ENCODE measurements at places on chromosomes 6 and 20.

DNA sequence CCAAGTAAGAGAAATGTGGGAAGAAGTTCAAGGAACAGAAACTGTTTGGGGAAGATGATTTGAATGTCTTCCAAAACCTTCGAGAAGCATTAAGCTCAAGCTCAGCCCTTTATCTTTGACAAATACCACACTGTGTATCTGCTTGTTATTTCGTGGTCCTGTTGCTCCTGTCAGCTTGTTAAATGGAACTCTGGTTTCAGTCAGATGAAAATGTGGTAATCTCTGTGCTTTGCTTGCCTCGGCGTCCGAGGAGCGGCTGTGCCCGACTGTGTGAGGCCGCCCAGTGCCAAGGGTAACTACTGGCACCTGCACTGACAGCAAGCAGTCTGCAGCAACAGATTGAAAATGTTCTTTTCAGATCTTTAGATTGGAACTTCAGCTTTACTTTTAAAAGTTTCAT, 577.9 kb upstream of the FLRT3 start:
- DNase-seq: no peak

DNA sequence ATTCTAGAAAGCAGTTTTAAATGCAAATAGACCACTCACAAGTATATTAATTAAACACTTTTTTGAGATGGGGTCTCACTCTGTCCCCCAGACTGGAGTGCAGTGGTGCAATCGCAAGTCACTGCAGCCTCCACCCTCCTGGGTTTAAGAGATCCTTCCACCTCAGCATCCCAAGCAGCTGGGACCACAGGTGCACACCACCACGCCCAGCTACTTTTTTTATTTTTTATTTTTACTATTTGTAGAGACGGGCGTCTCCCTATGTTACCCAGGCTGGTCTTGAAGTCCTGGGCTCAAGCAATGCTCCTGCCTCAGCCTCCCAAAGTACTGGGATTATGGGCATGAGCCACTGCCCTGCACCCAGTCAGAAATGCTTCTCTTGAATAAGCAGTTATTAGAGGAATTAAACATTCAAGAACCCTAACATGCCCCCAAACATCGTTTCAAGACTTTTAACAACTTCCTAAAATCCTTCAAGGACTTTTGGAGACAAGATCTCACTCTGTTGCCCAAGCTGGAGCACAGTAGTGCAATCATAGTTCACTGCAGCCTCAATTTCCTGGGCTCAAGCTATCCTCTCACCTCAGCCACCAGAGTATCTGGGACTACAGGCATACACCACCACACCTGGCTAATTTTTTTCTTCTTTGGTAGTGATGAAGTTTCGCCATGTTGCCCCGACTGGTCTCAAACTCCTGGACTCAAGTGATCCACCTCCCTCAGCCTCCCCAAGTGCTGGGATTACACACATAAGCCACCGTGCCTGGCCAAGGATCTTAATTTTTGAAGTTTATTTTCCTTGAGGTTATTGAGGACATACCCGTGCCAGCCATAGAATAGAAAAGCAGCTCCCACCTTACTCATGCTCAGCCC, 3.2 kb downstream of the MCCD1 start:
- no peak for DNase-seq

- no peak for DNase-seq
Observed at GRCh38 chr20:60900618-60901017, 351.4 kb upstream of the CDH4 start.

GRCh38 chr20:23087587-23088251, 1.6 kb upstream of the CD93 start:
- no peak for DNase-seq

DNA sequence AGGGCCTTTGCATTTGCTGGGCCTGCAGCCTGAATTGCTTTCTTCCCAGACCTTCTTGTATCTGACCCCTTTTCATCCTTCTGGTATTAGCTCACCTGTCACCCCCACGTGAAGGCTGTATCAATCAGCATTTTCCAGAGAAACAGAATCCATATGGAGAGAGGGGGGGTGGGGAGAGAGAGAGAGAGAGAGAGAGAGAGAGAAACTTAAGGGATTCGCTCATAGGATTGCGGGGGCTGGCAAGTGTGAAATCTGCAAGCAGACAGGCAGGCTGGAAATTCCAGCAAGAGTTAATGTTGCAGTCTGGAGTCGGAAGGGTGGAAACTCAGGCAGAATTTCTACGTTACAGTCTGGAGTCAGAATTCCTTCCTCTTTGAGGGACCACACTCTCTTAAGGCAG, 410.7 kb upstream of the SULF2 start:
- no peak for DNase-seq

- no peak for DNase-seq
Observed at GRCh38 chr6:116351101-116351500, 19.6 kb upstream of the DSE start.

GRCh38 chr6:83518816-83519480, 6.6 kb downstream of the PRSS35 start:
- DNase-seq: no peak

DNA sequence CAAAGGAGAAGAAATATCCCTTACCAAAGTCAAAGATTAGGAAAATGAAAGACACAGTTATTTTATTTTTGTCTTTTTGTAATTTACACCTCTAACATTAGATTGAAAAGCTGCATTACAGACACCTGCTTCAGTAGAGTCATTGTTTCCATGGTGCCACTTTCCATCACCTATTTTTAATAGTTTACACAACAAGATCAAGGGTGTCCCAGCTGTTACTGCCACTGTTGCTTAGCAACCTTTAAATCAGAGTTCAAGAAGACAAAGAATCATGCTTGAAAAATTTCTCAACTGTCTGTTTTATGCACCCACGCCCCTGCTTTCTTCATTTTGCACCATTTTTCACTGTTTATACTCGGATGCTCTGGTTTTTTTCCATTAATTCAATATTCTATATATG, 668.2 kb upstream of the GJE1 start:
- DNase-seq: no peak

DNA sequence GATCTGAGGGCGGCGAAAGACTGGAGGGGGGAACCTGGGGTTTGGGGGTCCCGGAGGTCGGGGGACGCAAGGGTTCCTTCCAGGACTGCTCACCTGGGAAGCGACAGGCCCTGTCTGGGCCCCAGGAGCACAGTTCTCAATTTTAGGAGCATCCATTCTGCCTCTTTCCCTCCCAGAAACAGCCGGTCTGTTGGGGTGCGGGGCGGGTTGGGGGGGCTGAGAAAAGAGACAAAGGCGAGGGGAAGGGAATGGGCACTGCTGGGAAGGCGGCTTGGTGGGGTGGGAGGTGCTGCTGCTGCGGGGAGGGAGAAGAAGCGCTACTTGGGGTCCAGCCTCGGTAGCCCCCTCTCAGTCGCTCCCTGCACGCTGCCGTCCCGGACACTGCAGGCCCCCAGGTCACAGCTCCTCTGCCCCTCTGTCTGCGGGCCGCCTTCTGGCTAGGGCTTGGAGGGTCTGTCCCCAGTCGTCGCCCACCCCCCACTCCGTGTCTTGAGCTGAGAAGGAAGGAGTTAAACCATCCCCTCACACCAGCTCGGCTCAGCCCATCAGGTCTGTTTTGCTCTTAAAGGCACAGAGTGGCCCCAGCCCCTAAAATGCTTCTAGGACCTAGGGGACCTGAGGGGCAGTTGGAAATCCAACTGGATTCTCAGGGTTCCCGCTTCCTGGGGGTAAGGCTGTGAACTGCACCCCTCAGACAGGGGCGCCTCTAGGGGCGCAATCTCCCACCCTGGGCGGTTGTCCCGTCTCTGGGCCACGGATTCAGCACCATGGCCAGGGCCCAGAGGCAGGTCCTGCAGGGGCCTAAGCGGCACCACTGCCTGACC, 690 bp downstream of the GDAP1L1 start:
- no peak for DNase-seq

- no peak for DNase-seq
Observed at GRCh38 chr6:120534954-120535353, 799.3 kb downstream of the TBC1D32 start.

DNA sequence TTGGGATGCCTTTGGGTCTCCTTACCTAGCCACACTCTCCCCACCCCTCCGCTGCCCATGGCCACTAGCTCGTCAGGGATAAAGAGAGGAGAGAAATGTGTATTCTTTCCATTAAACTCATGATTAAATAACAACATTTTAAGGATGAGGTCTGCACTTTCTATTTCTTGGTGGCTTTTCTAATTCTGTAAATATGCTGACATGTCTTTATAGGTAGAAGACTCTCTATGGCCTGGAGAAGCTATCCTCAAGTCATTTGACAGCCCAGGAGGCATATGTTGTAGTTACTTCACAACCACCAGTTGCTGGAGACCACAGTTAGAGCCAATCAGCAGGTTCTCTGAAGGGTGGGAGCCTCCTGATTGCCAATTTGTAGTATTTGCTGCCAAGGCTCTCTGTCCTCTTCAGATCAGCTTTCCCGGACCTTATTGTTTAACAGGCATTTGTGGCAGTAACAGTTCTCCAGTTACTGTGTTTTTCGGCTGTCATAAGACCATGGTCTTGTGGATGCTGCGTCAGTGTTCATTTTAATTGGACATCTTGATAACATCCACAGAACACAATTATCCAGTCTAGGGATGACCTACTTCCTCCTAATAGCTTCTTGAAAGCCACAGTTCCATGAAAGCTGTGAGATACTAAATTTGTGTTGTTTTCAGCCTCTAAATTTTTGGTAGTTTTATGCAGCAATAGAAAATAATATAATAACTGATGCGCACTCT, 205.0 kb upstream of the KCNQ5 start:
- DNase-seq: no peak

- DNase-seq: peak; percentile 66
Observed at GRCh38 chr6:168626046-168626602, 185.1 kb downstream of the SMOC2 start.

- DNase-seq: no peak
Observed at GRCh38 chr6:153150371-153150751, 19.3 kb upstream of the RGS17 start.

DNA sequence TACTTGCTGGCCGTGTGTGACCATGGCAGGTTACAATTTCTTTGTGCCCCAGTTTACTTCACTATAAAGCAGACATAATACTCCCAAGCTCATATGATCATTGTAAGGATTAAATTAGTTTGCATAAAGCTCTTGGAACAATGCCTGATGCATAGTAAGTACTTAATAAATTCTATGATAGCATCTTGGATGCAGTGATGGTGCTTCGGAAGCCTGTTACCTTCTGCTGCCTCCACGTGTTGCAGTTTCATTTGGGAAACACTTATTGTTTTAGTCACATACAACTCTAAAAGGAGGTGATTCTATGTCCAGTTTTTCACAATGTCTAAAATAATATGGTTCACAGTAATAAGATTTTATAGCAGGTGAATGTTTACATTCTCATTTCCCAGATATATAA, 343.9 kb downstream of the NRN1 start:
- no peak for DNase-seq

- peak; percentile 15 for DNase-seq
Observed at GRCh38 chr6:125310994-125311649, 9.4 kb upstream of the HDDC2 start.

DNA sequence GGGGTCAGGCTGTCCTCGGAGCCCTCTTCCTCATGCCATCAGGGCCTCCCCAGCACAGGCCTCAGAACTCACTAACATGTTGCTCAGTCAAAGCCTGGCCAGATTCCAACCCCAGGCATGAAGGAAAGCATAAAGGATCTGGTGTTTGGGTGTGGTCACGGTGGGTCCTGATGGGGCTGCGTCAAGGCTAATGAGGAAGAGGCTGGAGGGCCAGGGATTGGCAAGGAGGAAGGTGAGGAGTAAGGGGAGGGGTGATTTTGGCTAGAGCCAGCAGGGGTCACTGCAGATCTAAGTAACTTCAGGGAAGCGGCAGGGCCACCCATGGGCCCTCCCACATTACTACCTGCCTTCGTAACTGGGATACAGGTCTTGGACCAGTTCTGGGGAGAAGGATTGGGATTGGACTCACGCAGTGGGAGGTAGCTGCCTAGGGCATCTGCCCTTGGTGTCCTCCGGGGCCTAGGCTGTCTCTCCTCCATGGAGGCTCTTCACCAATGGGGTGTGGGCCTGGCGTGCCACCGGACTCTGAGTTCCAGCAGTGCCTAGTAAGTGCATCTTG, 36.2 kb upstream of the MRPS18A start:
- peak; percentile 17 for DNase-seq

GRCh38 chr20:64214952-64215351, 40.6 kb upstream of the PCMTD2 start:
- no peak for DNase-seq

- no peak for DNase-seq
Observed at GRCh38 chr6:125818225-125818657, 27.5 kb downstream of the NCOA7 start.

DNA sequence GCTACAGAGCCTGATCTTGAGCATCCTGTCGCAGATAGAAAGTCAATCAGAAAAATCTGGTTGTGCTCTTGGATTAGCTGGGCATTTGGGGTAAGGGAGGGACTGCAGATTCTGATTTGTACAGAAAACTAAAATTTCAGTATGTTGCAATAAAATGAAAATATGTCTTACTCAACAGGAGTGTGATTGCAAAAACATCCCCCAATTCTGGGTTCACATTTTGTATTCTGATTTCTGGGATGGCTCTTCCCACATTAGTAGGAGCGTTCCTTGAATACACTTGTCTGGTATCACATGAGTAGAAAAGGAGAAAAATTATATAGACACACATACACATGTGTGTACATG, 40.5 kb downstream of the PANK2 start:
- DNase-seq: no peak

DNA sequence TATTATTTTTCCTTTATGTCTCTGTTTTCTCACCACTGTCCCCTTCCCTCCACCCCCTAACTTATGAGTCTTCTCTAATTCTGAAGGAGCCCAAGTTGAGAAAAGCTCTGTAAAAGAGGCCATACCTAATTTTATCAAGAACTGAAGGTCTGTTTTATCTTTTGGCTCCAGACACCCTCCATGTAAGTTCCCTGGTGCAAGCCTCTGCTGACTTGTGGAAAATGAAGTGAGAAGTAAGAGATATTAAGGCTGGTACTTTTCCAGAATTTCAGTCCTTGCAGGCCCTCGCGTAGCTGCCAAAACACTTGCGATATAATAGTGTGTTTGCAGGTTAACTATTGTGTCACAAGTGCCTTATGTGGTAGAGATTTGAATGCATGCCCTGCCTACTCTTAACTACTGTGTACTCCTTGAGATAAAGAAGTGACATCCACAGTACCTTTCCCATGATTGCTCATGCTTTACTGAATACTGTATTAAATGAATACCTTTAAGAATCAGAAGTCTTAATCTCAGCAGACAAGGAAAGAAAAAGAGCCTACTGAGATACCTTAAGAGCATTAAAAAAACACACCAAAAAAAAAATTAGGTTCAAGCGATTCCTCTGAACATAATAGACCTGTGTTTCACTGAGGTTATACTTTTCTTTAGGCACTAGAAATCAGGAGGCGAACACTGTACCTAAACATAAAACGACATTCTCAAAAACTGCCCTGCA, 143.6 kb upstream of the ZNF184 start:
- no peak for DNase-seq

GRCh38 chr6:14200047-14200446, 82.5 kb downstream of the CD83 start:
- no peak for DNase-seq

- peak; percentile 57 for DNase-seq
Observed at GRCh38 chr20:25750765-25751696, 54.4 kb upstream of the ZNF337 start.

- no peak for DNase-seq
Observed at GRCh38 chr6:117078624-117079023, 186.7 kb upstream of the VGLL2 start.
